ENCODE measurements at places on chromosomes 4 and X. TPM values are rescaled to one million over a fixed set of nuclear protein-coding genes. Genes with fewer than 3 reads are reported as not detected.

- DNase-seq = no peak
- peaks cover 21% of the 10 kb centered on the region for H3K36me3 ChIP-seq
- no peak overlapping the region for H3K4me3 ChIP-seq
- no peaks in the 10 kb centered on the region for H3K4me1 ChIP-seq
- no peak overlapping the region for H3K27ac ChIP-seq
Measured at GRCh38 chrX:115147220-115147619, 42.0 kb upstream of the RBMXL3 start.

GRCh38 chrX:13470685-13470977 is 98.8 kb upstream of the EGFL6 start:
- 0 out of 2 replicates have a peak, but pooled peaks cover 2% of the 10 kb centered on the region for H3K4me1 ChIP-seq
- H3K27ac ChIP-seq = no peak overlapping the region
- peaks cover 6% of the 10 kb centered on the region for H3K36me3 ChIP-seq
- no peak overlapping the region for H3K4me3 ChIP-seq
- no peaks in the 10 kb centered on the region for H3K27me3 ChIP-seq

DNA sequence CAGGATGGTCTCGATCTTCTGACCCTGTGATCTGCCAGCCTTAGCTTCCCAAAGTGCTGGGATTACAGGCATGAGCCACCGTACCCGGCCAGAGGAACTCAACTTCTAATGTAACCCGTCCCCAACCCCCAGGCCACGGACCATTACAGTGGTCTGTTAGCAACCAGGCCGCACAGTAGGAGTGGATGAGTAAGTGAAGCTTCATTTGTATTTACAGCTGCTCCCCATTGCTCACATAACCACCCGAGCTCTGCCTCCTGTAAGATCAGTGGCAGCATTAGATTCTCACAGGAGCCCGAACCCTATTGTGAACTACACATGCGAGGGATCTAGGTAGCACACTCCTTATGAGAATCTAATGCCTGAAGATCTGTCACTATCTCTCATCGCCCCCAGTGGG is 119.6 kb downstream of the SHROOM3 start:
- no peaks in the 10 kb centered on the region for H3K4me1 ChIP-seq
- H3K4me3 ChIP-seq = no peak overlapping the region
- H3K36me3 ChIP-seq = peaks cover 20% of the 10 kb centered on the region
- no peak for DNase-seq
- no peak overlapping the region for H3K27ac ChIP-seq

GRCh38 chrX:111779582-111779981 is 96.4 kb upstream of the TRPC5OS start:
- no peaks in the 10 kb centered on the region for H3K36me3 ChIP-seq
- H3K4me3 ChIP-seq = no peak overlapping the region
- H3K4me1 ChIP-seq = no peaks in the 10 kb centered on the region
- DNase-seq = no peak
- no peak overlapping the region for H3K27ac ChIP-seq
- H3K27me3 ChIP-seq = no peaks in the 10 kb centered on the region

GRCh38 chr4:160202802-160203201 is 1099.9 kb downstream of the RAPGEF2 start:
- H3K4me3 ChIP-seq = no peak overlapping the region
- H3K4me1 ChIP-seq = no peaks in the 10 kb centered on the region
- no peak overlapping the region for H3K27ac ChIP-seq
- H3K27me3 ChIP-seq = no peaks in the 10 kb centered on the region
- DNase-seq = no peak

DNA sequence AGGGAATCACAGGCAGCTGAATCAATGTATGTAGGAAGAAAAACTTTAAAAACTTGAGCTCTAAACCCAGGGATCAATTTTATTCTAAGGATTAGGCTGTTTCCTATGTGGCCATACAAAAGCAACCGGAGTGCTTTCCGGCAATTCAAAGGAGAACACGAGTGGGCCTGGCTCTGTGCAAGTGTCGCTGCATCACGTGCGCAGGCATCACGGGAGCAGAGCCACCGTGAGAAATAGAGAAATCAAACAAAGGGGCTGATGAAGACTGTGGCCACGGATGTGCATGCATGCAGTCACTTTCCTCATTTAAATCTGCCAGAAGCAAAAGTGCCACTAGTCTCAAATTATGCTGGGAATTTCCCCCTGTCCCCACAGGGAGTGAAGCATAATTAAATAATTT is 196.9 kb downstream of the NSUN7 start:
- no peak overlapping the region for H3K4me3 ChIP-seq
- no peak overlapping the region for H3K27ac ChIP-seq
- H3K27me3 ChIP-seq = no peaks in the 10 kb centered on the region
- 0 out of 2 replicates have a peak, but pooled peaks cover 4% of the 10 kb centered on the region for H3K36me3 ChIP-seq
- DNase-seq = no peak

DNA sequence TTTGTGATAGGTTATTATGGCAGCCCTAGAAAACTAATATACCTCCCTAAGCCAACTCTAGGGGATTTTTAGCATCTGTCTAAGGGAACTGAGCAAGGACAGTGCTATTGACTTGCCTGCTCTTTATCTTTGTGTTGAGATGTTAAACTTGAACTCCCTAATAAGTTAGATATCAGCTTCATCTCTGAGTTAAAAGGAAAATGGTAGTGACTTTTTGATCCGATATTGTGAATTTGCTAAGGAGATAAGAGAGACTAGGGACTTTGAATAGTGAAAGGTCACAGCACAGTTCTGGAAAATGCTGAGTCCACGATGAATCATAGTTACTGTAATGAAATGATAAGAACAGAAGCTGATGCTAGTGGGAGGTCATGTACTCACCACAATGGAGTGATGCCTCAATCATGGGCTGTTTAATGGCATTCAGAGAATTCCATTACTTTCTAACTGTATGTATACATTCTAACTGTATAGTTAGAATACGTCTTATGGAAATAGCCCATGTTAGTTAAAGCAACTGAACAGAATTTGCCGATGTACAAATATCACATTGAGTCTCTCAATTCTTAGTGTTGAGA is 147.2 kb downstream of the GLRA3 start:
- DNase-seq = no peak
- no peaks in the 10 kb centered on the region for H3K36me3 ChIP-seq
- H3K27me3 ChIP-seq = no peaks in the 10 kb centered on the region
- H3K27ac ChIP-seq = no peak overlapping the region
- no peaks in the 10 kb centered on the region for H3K4me1 ChIP-seq

- DNase-seq = no peak
- H3K27me3 ChIP-seq = no peaks in the 10 kb centered on the region
- H3K4me1 ChIP-seq = no peaks in the 10 kb centered on the region
- no peak overlapping the region for H3K4me3 ChIP-seq
Measured at GRCh38 chr4:38075370-38076152, 115.4 kb downstream of the PTTG2 start.

DNA sequence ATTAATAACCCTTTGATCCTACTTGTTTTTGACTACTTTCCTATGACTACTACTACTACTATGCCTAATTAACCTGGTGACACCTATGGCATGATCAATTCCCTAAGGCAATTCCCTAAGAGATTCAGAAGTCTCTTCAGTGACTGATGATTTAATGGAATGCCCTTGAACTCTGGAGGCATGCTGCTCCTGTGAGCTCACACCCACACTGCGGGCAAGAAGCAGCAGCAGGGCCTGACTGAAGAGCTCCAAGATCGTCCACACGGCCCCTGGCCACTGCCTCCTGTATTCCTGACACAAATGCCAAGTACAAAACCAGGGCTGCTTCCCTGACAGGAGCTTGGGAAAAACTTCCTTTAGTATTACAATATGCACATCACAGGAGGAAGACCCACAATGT is 74.2 kb upstream of the STS start:
- no peak overlapping the region for H3K4me3 ChIP-seq
- DNase-seq = no peak
- H3K36me3 ChIP-seq = peaks cover 18% of the 10 kb centered on the region
- no peak overlapping the region for H3K27ac ChIP-seq
- peaks cover 6% of the 10 kb centered on the region for H3K4me1 ChIP-seq
- H3K27me3 ChIP-seq = no peaks in the 10 kb centered on the region

Gene PALLD
- 15.7 TPM for total RNA-seq

Gene SPACA5
- total RNA-seq = not detected

Gene TBC1D9
- total RNA-seq = 0.86 TPM

- no peak overlapping the region for H3K27ac ChIP-seq
- DNase-seq = no peak
- no peaks in the 10 kb centered on the region for H3K4me1 ChIP-seq
- no peak overlapping the region for H3K4me3 ChIP-seq
- H3K36me3 ChIP-seq = peaks cover 4% of the 10 kb centered on the region
Measured at GRCh38 chrX:47518144-47518543, 35.1 kb upstream of the ZNF41 start.

DNA sequence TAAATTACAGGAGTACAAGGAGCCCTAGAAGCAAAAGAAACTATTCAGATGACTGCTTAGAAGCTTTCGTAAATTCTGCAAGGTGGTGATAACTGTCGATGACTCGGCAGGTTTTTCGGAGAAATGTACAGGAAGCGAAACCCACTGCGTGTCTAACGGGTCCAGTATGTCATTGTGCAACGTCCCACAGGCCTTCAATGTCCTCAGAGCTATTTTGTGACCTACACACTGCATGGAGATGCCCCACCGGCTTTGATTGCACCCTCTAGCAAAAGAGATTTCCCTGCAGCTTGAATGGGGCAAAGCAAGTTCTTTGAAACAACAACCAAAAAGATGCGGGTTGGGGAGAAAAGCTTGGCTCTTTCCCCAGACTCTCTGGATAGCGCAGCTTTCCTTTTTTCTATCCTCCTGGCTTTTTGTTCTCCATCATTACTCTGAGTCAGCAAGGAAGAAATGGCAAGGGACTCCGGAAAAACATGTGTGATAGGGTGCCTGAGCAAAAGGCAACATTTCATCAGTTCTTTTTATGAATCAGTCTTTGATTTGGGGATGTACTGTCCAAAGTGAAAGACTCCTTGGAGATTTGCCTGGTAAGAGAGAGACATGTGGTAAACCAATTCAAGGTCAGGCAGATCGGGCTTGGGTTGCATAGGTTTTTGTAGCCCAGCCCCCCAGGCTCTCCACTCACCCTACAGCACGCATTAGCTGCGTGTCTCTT is 112.0 kb upstream of the TBL1X start:
- H3K27ac ChIP-seq = no peak overlapping the region
- no peaks in the 10 kb centered on the region for H3K36me3 ChIP-seq

Gene WNK3
- 22.8 TPM for total RNA-seq

DNA sequence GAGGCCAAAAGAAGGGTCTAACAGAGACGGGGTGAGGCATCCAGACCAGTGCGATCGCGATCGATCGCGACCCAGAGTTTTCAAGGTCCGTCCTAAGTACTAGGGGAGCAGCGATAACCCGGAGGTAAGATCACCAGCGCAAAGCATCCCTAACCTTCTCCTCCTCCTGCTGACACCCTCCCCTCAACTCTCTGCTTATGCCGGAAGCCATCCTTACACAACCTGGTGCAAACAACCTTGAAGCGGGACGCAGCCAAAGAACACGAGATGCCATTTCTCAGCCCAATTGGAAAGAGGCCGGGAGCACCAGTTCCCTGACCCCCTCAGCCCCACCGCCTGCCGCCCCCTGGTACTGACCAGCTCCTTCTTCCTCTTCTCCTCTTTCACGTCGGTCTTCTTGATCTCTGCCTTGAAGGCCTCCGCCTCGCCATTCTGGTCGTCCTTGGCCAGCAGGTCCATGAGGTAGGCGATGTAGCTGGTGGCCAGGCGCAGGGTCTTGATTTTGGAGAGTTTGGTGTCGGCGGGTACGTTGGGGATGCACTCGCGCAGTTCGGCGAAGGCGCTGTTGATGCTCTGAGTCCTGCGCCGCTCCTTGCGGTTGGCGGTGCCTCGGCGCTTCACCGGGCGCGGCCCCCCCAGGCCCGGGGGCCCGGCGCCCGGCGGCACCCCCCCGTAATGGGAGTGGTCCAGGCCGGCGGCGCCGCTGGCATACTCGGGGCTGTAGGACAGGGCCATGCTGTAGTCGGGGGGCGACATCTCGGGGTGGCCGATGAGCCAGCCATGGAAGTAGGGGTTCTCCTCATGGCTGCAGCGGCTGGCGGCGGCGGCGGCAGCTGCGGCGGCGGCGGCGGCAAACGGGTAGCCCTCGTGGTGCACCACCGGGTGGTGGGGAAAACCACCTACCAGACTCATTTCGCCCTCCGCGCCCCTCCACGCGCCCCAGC is 1.4 kb downstream of the HAND2 start:
- H3K4me3 ChIP-seq = peak overlapping the region; percentile 17
- H3K27me3 ChIP-seq = peaks cover 95% of the 10 kb centered on the region
- no peaks in the 10 kb centered on the region for H3K4me1 ChIP-seq
- H3K36me3 ChIP-seq = no peaks in the 10 kb centered on the region

Gene CT55
- 0.24 TPM for total RNA-seq

Gene SFRP2
- 156 TPM for total RNA-seq

- no peak overlapping the region for H3K27ac ChIP-seq
- H3K27me3 ChIP-seq = no peaks in the 10 kb centered on the region
- no peaks in the 10 kb centered on the region for H3K4me1 ChIP-seq
- DNase-seq = no peak
Measured at GRCh38 chr4:100782356-100782755, 264.5 kb upstream of the EMCN start.

- H3K27ac ChIP-seq = peak overlapping the region; percentile 47
- H3K36me3 ChIP-seq = peaks cover 27% of the 10 kb centered on the region
- DNase-seq = no peak
- no peaks in the 10 kb centered on the region for H3K27me3 ChIP-seq
- no peaks in the 10 kb centered on the region for H3K4me1 ChIP-seq
Measured at GRCh38 chrX:76172325-76172893, 453 bp upstream of the PBDC1 start.

DNA sequence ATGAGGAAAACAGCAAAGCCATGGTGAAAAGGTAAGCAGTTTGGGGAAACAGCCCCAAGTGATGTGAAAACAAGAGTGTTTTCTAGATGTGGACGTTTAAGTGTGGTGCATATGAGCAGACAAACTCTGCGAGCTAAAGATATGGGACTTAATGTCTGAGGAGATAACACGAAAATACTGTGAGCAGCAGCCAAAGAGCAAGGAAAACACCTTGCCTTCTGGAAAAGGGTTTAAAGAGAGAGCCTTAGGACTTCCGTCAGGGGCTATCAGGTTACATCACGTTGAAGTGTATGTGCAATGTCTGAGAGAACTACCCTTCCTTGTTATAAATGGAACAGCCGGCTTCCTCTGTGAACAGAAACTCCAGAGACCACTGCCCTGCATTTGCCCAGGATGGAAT is 54.2 kb downstream of the LEF1 start:
- no peak overlapping the region for H3K4me3 ChIP-seq
- no peaks in the 10 kb centered on the region for H3K36me3 ChIP-seq
- no peak for DNase-seq
- H3K4me1 ChIP-seq = peaks cover 5% of the 10 kb centered on the region
- no peak overlapping the region for H3K27ac ChIP-seq

Gene DIPK2B
- not detected for total RNA-seq

Gene UGT2B17
- not detected for total RNA-seq

Gene SOX3
- total RNA-seq = 8.5 TPM

All from H9 (cell line).